ENCODE measurements at places on chromosomes 16 and 17. TPM values are rescaled to one million over a fixed set of nuclear protein-coding genes. Genes with fewer than 3 reads are reported as not detected.

Gene FBXO39
- 0.07 TPM for total RNA-seq

Gene TCAP
- total RNA-seq = 0.53 TPM

Gene MILR1
- 2.3 TPM for total RNA-seq

Gene LGALS9
- 1.1 TPM for total RNA-seq

Gene TP53TG3B
- total RNA-seq = not detected

Gene ALOX12B
- not detected for total RNA-seq

Gene TP53TG3F
- not detected for total RNA-seq

Gene KRTAP4-4
- total RNA-seq = not detected

Gene TEX19
- total RNA-seq = not detected
